Inflammatory macrophage (primary cell): ENCODE measurements at places on chromosomes 1 and 21.

DNA sequence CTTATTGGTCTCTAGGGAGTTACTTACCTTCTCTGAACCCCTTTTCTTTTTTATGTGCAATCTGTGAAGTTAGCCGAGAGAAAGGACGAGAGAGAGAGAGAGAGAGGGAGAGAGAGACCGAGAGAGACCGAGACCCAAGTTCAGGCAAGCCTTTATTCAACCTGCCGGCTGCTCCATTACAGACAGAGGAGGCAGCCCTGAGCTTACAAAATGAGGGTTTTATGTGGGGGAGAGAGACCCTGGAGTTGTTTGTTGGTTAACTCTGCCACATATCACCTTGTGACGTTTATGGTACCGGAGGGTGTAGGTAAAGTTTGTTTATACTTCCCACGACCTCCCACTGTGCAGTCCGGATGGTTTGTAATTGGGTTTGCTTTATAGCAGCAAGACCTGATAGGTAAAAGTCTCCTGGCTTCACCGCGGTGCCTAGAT lies 1.5 kb upstream of the MCOLN3 start:
- DNase-seq, result no peak

DNA sequence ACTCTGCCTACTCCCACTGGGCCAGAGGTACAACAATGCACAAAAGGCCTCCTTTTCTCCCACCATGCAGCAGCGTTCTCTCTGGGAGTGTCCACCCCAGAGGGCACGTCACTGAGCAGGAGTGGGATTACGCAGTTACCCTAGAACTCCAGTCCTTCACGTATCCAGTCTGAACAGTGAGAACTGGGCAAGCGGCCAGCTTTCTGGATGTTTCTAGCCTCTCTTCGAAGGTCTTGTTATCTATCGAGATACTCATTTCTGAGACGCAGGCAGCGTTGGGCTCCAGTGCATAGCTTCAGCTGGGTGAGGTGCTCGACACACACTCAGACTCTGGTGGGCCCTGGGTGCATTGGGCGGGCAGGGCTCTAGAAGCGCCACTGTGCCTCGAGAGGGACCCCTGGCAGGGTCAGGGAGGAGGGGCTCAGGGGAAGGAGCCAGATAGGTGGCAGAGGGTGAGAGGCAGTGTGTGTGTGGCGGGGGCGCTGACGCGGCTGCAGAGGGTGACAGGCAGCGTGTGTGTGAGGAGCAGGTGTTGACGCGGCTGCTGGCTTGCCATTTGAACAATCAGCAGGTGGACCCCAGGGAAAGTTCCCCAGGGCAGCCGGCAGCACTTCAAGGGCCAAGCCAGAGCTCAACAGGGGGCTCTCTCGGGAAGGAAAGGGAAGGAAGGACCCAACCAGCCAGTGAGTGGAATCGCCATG lies 27.9 kb downstream of the PRDM15 start:
- no peak for DNase-seq

- peak; percentile 40 for DNase-seq
These were observed 41.3 kb downstream of the LRRC71 start for GRCh38 chr1:156961709-156962108.

DNA sequence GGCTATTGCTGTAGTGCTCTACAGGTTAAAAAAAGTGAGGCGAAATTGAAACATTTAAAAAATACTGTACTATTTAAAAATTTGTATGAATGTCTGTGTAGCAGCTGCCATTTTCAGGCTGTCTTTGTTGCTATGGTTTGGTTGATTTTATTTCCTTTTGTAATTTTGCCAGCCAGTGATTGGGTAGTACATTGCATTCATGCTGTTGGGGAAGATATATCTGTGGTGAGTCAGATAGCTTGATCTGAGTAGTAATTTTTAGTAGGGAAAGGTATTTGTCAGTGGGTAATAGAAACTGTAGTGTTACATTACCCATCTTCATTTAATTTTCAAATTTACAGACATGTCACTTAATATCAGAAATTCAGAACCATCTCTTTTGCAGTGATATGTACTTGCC lies 15.0 kb downstream of the NFIA start:
- DNase-seq, result no peak

DNA sequence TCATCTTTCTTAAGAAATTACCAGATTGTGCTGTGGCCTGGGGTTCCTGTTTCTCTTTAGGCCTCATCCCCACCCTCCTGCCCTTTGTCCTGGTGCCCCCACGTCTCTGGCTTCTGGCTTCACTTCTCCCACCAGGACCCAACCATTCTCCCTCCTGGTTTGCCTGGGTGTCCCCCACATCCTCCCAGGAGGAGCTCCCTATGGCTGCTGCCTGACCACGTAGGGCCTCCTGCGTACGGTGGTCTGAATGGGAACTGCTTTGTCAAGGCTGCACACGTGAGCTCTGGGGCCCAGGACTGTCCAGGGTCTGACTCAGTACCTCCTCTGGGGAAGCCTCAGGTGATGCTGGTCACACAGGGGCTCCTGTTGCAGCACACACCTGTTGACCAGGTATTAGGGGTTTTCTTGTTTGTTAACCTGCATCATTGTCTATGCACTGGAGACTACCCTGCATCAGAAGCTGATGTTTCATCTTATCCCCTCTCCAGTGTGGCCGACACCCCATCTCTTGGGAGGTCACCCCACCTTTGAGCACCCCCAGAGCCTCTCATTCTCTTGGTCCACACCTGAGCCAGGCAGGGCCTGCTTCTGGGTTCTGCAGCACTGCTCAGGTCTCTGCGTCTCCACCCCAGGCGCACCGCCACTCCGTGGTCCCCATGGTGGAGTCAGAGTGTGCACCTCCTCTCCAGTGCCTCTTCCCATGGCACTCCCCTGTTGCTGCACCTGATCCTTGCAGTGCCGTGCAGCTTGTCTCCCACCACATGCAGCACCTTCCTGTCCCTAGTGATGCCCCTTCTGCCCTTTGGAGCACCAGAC lies 65.8 kb downstream of the S100B start:
- no peak for DNase-seq

GRCh38 chr1:96804648-96805047 lies 83.1 kb downstream of the PTBP2 start:
- DNase-seq, result no peak
